Activated naive CD8-positive, alpha-beta T cell treated with anti-CD3 and anti-CD28 coated beads, Interleukin-2, amount 10 ng/mL, durations not matched to agents 7 days and 5 days (primary cell): ENCODE measurements at places on chromosomes 7 and 10. TPM values are rescaled to one million over a fixed set of nuclear protein-coding genes. Genes with fewer than 3 reads are reported as not detected.

DNA sequence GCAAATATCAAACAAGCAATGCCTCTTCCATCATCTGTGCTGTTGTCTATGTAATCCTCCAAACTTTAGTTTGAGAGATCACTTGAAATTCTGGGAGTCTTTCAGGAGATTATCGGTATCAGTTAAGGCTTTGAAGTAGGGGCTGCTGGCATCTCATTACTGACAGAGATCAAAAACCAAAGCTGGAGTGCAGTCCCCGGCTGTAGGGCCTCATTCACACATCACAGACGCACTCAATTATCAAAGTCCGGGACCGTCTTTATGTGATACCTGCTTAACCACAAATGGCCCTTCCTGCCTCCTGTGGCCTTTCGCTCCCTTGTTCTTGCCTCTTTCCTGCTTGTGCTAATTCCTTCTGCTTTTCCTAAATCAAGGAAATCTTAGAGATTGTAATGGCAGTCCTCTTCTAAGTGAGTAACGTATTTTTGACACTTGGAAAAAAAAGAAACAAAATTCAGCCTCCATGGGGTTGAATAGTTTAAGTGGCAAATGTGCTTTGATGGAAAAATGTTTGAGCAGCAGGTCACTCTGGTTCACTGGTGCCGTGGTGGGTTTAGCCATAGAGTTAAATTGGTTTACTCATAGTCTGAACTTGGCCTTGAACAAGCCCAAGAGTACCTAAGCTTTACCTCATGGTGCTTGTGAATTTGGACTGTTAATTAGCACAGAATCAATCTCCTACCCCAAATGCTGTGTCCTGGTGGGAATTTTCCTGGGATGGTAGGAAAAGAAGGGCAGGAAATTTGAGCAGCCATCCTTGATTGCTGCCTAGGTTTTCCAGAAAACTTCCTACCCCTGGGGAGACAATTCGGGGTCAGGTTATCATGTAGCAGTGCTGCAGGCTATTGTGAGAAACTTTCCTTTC, 178.9 kb upstream of the LYZL1 start:
- DNase-seq, result no peak
- H3K27me3 ChIP-seq, result peaks cover 3% of the 10 kb centered on the region
- H3K4me1 ChIP-seq, result peaks cover 7% of the 10 kb centered on the region
- no peaks in the 10 kb centered on the region for H3K36me3 ChIP-seq
- H3K4me3 ChIP-seq, result no peak overlapping the region
- no peak overlapping the region for H3K27ac ChIP-seq

DNA sequence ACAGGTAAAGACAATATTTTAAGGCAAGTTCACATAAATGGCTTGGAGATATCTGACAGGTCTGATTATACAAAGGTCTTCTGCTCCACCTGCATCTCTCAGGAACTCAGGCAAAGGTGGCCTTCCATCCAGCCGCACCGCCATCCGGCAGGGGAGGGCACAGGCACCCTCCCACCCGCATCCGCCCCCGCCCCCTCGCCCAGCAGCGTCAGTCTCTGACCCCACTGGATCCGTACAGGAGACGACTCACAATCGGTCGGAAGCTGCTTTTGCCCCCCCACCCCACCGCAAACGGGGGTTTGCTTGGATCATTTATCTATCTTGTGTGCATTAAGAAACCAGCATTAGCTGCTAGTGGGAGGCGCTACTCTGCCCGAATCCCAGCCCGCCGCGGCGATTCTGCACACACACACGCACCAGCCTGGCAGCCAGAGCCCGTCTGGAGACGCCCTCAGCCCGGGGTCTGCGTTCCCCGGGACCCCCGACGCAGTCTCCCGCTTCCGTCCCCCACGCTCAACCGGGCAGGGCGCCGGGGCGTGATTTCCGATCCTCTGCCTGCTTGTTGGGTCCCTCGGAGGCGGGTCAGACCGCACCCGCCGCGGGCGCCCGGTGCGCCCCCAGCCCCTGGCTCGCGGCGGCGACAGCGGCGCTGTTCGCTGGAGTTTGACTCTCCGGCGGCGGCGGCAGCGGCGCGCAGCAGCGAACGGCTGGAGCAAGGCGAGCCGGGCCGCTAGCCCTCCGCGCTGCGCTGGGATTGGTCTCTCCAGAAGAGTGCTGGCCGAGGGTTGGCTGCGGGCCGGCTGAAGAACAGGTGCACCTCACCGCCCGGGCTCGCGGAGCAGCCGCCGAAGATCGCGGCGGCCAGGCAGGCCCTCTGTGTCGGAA, 820 bp upstream of the NRG3 start:
- H3K4me3 ChIP-seq, result no peak overlapping the region
- H3K27me3 ChIP-seq, result peaks cover 41% of the 10 kb centered on the region
- H3K36me3 ChIP-seq, result no peaks in the 10 kb centered on the region
- peak; percentile 35 for DNase-seq
- H3K4me1 ChIP-seq, result peaks cover 2% of the 10 kb centered on the region
- no peak overlapping the region for H3K27ac ChIP-seq

GRCh38 chr10:124174071-124174566, 80.7 kb upstream of the CHST15 start:
- peaks cover 7% of the 10 kb centered on the region for H3K4me1 ChIP-seq
- H3K4me3 ChIP-seq, result no peak overlapping the region
- peaks cover 6% of the 10 kb centered on the region for H3K27me3 ChIP-seq
- no peak overlapping the region for H3K27ac ChIP-seq

DNA sequence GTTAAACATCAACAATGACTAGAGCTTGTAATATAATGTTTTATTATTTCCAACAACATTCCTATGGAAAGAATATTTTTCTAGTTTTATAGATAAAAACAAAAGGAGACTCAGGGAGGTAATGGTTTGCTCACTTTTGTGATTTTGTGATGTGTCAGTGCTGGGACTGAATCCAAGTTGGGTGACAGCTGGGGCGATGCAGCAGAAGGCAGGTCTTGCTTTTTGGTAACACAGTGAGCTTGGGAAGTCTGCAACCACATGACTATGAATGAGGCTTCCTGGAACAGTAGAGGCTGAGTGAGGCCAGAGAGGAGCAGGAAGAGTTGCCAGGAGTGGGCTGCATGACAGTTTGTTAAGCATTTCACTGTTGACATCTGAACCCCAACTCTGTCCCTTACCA, 4.9 kb upstream of the YKT6 start:
- peaks cover 14% of the 10 kb centered on the region for H3K4me1 ChIP-seq
- no peak for DNase-seq
- H3K4me3 ChIP-seq, result no peak overlapping the region
- H3K27me3 ChIP-seq, result peaks cover 9% of the 10 kb centered on the region
- no peaks in the 10 kb centered on the region for H3K36me3 ChIP-seq

RBP3 gene
- not detected for total RNA-seq

- H3K4me1 ChIP-seq, result peaks cover 8% of the 10 kb centered on the region
- no peak for DNase-seq
- H3K36me3 ChIP-seq, result no peaks in the 10 kb centered on the region
- H3K27me3 ChIP-seq, result no peaks in the 10 kb centered on the region
- H3K4me3 ChIP-seq, result peak overlapping the region; percentile 45
- H3K27ac ChIP-seq, result no peak overlapping the region
Measured at GRCh38 chr7:142587578-142588191, 161.6 kb upstream of the PRSS1 start.

GRCh38 chr10:35492386-35493195, 112.5 kb upstream of the GJD4 start:
- no peak overlapping the region for H3K27ac ChIP-seq
- no peak overlapping the region for H3K4me3 ChIP-seq
- H3K36me3 ChIP-seq, result peaks cover 4% of the 10 kb centered on the region
- no peak for DNase-seq
- peaks cover 13% of the 10 kb centered on the region for H3K4me1 ChIP-seq

FXYD4 gene
- total RNA-seq, result not detected

XRCC2 gene
- total RNA-seq, result 9.6 TPM

DNA sequence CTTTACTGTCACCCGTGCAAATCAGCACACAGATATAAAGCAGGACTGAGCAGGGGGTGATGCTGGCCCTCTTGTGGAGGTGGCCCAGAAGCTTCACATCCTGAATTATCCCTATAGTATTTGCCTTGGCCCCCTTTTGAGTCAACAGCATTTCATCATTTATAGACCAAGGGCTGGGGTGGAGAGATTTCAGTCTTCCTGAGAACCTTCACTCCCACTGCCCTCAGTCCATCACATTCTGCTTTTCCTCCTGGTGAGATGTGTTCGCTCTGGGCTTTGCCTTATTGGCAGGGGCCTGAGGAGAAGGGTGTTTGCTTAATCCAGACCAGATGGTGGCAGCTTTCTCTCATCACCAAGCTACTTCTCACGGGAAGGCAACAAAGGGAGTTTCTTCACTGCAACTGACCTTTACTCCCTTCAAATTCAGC, 47.7 kb downstream of the NOC3L start:
- H3K27me3 ChIP-seq, result peaks cover 7% of the 10 kb centered on the region
- peaks cover 2% of the 10 kb centered on the region for H3K4me1 ChIP-seq
- H3K4me3 ChIP-seq, result no peak overlapping the region

DNA sequence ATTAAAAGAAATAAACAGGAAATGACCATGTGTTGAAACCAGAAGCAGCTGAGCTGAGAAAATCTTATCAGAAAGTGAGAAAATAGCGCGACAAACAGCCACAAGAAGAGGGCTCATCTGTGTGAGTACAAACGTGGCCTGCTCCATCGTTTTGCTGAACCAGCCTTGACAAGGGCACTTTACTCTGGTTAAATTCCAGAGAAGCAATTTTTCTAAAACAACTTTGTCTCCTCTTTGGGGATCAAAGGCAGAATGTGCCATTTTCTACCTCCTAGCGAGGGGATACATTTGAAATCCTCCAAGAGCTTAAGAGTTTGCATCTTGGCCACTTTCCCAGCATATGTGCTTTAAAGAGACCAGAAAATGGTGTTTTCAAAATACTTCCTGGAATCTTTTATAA, 51.3 kb upstream of the VIPR2 start:
- H3K36me3 ChIP-seq, result no peaks in the 10 kb centered on the region
- peaks cover 17% of the 10 kb centered on the region for H3K4me1 ChIP-seq
- no peaks in the 10 kb centered on the region for H3K27me3 ChIP-seq
- H3K4me3 ChIP-seq, result no peak overlapping the region
- no peak for DNase-seq

COL13A1 gene
- not detected for total RNA-seq

BMPER gene
- total RNA-seq, result not detected
